ENCODE measurements at places on chromosomes 6 and 20.

DNA sequence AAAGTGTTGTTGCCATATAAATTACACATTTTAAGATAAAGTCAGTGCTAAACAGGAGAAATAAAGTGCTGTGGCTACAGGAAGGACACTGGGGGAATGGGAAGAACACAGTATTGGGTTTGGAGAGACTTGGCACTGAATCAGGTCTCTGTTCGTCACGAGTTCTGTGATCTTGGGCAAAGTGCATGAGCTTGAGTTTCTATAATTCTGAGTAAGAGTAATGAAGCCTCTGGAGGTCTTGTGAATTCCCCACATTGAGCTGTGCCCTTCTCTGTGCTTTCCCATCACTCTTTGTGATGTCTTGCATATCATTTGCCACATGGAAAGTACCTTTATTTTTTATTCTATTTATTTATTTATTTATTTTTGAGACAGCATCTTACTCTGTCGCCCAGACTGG lies 16.8 kb upstream of the EEF1A1 start:
- no peak for DNase-seq

DNA sequence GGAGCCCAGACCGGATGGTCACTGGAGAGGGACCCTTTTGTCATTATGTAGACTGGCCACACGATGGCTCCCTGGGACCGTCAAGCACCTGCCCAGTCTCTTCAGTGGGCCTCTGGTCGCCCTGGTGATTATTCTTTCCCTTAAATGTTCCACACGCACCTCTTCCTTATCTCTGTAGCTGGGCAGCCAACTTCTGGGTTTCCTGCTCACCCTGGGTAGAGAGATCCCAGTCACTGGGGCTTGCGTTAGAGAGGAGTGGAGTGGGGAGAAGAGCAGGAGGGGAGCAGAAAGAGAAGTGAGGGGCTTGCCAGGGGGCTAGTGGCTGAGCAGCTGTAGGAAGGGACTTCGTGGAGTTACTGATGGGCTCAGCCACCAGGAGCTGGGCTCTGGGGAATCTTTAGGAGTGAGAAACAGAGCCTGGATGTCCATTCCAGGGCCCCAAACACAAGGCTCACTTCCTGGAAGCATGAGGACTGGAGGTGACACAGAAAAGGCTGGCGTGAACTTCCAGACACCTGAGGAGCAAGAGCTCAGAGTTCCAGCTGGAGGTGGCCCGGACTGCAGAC lies 150.1 kb downstream of the DHX35 start:
- DNase-seq = no peak

DNA sequence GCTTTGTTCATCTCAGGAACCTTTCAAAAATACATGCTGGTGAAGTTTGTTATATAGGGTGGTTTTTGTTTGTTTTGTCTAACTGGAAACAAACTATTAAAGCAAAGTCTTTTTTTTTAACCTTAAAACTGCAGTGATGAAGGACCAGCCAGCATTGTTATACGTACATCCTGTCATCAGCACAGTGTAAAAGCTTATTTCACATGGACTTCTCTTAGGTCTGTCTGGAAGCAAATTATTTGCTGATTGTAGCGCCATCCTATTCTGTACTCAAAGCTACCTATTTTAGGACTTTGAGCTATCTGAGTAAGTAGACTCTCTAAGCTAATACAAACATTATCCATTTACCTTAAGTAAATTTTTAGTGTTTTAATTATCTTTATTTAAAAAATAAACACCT lies 61.7 kb downstream of the SNX9 start:
- DNase-seq = no peak

DNA sequence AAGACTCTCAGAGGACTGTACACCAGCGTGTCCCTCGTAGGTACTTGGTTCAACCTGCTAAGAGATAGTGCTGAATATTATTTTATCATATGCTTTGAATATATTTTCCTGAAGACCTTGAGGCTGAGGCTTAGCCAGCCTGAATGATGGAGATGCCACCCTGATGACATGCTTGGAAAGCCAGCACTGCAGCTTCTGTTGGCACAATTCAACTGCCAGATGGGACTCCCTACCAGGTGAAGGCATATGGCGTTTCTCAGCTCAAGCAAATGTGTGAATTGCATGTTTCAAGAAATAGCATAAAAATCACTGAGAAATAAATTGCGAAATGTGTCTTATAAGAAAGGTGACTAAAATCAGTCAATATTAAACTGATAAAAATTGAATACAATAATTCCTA lies 228.1 kb upstream of the CST7 start:
- DNase-seq = no peak

DNA sequence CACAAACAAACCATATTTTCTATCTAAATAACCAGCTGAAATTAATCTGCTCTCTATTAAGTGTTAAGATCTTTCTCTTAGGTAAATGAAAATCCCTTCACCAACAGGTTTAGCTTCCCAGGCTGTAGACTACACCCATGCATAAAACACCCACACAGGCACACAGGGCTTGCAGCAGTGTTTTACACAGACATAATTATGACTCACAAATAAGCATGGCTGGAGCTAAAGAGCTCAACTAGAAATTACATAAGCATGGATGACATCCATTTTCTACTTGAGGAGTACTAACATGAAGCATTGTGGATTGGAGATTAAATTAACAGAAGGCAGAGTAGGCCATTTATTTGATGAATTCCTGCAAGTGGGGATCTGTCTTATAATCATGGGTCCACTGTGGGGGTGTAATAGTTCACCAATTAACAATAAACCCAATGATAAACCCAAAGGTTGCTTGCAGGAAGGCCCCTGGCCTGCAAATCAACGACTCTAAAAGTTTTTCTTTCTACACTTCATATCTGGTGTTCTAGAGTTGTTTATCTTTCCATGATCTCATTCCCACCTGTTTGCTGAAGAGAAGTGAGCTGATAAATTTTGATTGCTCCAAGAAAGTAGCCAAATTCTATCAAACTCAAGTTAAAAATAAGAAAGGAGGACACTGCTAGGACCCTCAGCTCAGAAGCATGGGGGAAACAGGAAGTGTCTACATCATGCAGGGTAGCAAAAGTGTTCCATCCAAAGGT lies 33.8 kb upstream of the E2F3 start:
- DNase-seq = no peak

GRCh38 chr20:51511861-51512619 lies 30.5 kb downstream of the NFATC2 start:
- DNase-seq = no peak

- DNase-seq = peak; percentile 68
Observed at GRCh38 chr6:135586844-135587243, 89.3 kb upstream of the AHI1 start.

DNA sequence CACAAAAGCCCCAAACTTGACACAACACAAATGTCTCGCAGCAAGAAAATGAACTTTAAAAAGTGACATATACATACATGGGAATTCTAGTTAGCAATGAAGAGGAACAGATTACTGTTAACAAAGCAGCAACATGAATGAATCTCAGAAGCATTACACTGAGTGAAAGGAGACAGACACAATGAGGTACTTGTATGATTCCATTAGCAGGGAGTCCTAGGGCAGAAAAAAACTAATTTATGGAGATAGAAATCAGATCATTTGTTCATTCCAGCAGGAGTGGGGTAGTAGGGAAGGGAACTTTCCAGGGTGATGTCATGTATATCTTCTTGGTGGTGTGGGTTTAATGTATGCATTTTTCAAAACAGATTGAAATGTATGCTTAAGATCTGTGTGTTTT lies 524.4 kb downstream of the KIF16B start:
- DNase-seq = no peak

GRCh38 chr6:6891949-6892461 lies 215.8 kb upstream of the RREB1 start:
- no peak for DNase-seq

- no peak for DNase-seq
Observed at GRCh38 chr6:44795326-44795725, 407.8 kb downstream of the CDC5L start.

DNA sequence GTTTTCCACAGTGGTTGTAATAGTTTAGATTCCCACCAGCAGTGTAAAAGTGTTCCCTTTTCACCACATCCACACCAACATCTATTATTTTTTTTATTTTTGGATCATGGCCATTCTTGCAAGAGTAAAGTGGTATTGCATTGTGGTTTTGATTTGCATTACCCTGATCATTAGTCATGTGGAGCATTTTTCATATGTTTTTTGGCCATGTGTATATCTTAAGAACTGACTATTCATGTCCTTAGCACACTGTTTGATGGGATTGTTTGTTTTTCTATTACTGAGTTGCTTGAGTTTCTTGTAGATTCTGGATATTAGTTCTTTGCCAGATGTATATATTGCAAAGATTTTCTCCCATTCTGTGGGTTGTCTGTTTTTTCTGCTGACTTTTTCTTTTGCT lies 820.1 kb downstream of the TENT5A start:
- no peak for DNase-seq

DNA sequence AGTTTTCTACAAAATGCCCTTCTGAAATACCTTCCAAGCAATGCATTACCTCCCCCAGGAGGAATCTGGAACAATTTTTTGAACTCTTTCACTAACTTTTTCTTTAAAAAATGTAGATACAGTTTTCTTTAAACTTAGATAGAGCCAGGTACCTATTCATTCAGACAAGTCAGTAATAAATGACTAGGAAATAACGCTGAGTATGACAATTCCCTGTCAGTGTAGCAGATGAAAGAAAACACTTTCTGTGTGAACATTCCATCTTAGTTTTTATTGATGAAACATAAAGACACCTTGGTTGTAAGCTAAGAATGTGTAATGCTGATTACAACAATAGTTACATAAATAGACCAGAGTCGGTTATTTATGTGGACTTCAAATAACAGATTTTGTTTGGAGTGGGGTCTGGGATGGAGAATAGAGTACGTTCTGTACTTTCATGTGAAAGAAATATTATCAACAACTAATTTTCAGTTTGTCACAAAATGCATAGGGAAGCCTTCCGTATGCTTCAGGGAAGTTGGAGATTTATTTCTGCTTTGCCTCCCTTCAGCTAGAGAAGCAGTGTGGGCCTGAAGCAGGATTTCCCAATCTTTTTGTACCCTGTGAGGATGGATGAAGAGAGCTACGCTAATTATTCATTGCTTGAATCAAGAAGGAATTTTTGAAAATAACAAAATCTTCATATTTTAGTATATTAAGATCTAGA lies 19.2 kb upstream of the QKI start:
- no peak for DNase-seq

DNA sequence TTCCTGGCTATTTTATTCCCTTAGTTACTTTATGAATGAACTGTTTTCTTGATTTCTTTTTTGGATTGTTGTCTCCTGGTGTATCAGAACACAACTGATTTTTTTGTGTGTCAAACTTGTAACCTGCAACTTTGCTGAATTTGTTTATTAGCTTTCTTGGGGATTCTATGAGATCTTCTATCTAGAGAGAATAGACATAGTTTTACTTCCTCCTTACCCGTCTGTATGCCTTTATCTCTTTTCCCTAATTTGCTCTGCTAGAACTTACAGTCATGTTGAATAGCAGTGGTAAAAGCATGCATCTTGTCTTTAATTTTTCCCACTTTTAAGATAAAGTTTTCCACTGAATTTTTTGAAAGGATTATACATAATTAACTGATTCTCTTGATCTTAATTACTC lies 13.2 kb downstream of the RNF146 start:
- no peak for DNase-seq

GRCh38 chr6:14464055-14464454 lies 346.5 kb downstream of the CD83 start:
- no peak for DNase-seq

GRCh38 chr20:49868538-49868937 lies 46.8 kb downstream of the SPATA2 start:
- DNase-seq = no peak

GRCh38 chr6:157110607-157111006 lies 212.7 kb downstream of the TMEM242 start:
- no peak for DNase-seq

GRCh38 chr6:20402092-20402341 lies 338 bp downstream of the E2F3 start:
- DNase-seq = no peak

DNA sequence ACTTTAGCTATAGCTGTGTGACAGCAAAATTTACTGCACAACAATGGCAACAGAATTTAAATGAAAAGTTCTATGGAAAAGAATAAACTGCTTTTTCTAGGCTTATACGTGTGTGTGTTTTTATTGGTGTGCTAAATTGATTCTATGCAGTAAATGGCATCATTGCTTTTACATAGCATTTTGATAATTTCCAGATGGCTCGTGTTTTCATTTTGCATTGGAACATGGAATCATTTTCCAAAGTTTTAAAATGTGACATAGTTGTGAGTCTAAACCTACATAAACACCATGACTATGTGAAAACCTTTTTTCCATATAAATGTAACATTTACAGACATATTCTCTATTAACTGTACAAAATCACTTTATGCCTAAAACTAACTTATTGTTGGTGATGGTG lies 127.8 kb downstream of the SIM1 start:
- DNase-seq = no peak

GRCh38 chr6:88143421-88144157 lies 22.6 kb downstream of the CNR1 start:
- DNase-seq = no peak

DNA sequence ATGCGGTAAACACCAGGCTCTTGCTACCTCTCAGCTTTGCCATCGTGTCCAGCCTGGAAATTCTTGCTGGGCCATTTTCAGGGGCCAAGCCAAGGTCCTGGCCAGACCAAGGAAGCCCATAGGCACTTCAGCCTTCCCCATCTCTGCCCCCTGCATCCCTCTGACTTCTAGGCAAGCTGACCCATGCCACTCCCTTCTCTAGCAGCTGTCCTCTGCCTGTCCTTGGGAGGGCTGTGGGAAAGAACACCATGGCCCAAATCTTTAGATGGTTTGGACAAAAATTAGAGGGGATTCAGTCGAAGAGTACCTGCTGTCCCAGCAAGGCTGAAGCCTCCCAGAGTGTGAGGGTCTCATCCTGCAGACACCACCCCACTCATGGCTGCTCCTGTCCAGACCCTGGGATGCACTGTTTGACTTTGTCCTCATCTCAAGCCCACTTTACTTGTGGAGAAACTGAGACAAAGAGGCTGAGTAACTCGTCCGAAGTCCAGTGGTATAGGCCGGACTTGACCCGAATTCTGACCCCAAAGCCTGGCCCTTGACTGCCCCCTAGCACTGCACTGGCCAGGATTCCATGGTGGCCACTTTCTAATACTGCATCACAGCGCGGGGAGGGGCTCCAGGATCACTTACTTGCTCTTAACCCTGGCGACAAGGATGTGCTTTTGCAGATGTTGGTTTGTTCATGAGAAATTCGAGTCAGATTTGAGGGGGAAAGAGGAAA lies 22.4 kb upstream of the STX16 start:
- DNase-seq = no peak

Data from immature natural killer cell (primary cell).